ENCODE measurements at places on chromosomes 13 and 19.
A peak's percentile ranks its signal among the peaks of the same experiment; 100 is the strongest.

DNA sequence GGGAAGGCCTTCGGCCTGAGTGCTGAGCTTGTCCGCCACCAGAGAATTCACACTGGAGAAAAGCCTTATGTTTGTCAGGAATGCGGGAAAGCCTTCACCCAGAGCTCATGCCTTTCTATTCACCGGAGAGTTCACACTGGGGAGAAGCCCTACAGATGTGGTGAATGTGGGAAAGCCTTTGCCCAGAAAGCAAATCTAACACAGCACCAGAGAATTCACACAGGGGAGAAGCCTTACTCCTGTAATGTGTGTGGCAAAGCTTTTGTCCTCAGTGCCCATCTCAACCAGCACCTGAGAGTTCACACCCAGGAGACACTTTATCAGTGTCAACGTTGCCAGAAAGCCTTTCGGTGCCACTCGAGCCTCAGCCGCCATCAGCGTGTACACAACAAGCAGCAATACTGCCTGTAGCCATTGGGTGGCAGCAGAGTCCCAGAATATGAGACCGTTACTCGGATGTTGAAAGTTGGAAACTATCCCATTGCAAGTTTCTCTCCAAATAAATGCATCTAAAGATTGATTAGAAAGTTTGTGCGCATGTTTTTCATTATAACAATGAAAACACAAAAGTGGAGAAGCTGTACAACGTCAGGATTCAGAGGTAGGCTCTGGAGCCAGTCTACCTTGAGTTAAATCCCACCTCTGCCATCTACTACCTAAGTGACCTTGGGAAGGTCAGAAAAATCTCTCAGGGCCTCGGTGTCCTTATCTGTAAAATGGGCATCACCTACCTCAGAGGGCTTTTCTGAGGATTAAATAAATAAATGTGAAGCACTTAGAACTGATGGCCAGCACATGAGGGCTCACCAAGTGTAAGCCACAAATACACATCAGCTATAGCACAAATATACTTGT, 21.1 kb downstream of the ZNF473 start:
- DNase-seq: peak; percentile 8

GRCh38 chr19:39032063-39032918, at the start of gene FBXO27:
TSS of gene FBXO27 (minus strand) at chr19:39032549. CDS start at chr19:39032227, 322 bp downstream.
- peak; percentile 34 for DNase-seq

DNA sequence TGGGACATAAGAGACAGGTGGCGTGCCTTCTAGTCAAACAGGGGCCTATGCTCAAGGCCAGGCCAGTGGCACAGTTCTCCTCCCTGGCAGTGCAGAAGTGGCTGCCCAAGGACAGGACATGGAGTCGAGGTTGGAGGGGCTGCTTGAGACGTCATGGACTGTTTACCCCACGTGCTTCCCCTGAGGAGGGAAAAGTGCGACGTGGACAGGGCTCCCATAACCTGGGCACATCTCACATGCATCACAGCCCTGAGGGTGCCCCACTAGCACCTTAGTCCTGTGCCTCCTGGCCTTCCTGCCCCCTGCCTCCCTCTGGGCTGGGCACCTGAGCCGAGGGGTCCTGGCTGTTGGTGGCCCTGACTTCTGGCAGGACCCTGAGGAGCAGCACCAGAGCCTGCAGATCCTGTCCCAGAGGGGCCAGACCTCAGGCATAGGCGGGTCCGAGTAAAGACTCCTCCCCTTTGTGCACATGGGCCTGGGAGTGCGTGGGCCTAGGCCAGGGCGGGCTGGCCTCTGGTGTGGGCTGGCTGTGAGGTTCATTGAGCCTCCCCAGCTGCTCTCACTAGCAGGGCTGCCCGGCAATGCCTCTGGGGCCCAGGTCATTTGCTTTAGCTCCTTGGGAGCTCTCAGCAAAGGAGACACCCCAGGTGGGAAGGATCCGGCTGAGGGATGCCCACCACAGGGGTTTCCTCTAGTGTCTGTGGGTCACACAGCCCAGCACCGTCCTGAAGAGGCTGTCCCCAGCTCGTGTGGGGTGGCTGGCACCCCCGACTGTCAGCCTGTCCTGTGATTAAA, 65.7 kb downstream of the CEBPG start:
- DNase-seq: no peak

- peak; percentile 28 for DNase-seq
Measured at GRCh38 chr19:51131780-51132680, 7.3 kb downstream of the SIGLEC9 start.

- DNase-seq: no peak
Measured at GRCh38 chr19:46132508-46133100, 8.1 kb upstream of the IGFL3 start.

DNA sequence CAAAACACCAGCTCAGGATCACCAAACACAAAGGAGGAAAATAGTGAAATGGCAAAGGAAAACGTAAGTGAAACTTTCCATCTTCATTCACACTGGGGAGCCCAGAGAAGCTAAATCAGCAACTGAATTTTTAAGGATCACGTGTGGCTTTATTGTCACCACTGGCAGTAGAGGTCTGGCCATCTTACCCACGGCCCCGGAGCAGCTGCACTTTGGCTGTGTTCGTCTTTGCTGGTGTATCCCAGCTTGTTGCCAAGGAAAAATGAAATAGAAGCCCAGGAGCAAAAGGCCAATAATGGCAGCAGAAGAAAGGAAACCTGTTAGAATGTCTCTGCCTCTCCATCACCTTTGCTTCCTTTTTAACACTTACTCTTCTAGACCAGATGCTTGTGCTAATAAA, 274.7 kb downstream of the FOXO1 start:
- DNase-seq: no peak

GRCh38 chr19:5507065-5507909, 52.1 kb downstream of the ZNRF4 start:
- no peak for DNase-seq

GRCh38 chr13:51269039-51269438, 46.8 kb downstream of the FAM124A start:
- no peak for DNase-seq

GRCh38 chr13:45527699-45528462, 63.1 kb downstream of the COG3 start:
- DNase-seq: no peak

- DNase-seq: no peak
Measured at GRCh38 chr13:23583491-23583890, 13.3 kb downstream of the TNFRSF19 start.

GRCh38 chr13:75512253-75512652, 25.4 kb downstream of the COMMD6 start:
- DNase-seq: no peak

DNA sequence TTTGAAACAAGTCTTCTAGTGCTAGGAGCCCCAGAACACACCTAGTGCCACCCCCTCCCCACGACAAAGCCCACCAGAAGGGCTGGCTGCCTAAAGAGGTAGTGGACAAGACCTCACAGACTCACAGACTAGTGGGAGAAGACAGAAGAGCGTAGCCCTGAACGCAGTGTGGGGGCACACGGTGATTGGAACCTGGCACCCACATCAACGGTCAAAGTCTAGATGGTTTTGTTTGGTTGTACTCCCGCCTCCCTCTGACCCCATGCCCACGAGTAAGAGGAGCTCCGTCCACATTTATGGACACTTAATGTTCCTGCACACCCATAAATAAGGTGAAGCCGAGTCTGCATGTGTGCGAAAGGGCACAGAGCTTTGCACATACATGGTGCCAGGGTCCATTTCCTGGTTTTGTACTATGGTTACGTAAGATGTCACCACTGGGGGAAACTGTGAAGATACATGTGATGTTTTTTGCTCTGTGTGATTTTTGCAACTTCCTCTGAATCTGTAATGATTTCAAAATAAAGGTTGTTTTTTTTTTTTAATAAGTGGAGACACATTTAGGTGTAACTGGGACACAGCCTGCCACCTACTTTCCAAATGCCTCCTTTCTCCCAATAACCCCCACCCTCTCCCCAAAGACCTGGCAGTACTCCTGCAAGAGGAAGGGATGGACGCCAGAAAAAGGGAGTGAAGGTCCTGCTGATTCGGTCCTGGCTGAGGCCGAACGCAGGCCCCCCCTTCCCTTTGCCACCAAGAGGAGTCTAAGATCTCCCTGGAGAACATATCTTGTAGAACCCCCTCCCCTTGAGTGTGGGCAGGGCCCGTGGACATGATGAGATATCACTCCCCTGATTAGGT, 72.8 kb downstream of the GNG7 start:
- DNase-seq: no peak

GRCh38 chr13:106161146-106161545, 374.3 kb downstream of the EFNB2 start:
- DNase-seq: no peak

GRCh38 chr19:57363688-57364181, 384 bp downstream of the TRAPPC2B start:
- DNase-seq: no peak

- DNase-seq: no peak
Measured at GRCh38 chr13:68099631-68100030, 869.5 kb upstream of the PCDH9 start.

DNA sequence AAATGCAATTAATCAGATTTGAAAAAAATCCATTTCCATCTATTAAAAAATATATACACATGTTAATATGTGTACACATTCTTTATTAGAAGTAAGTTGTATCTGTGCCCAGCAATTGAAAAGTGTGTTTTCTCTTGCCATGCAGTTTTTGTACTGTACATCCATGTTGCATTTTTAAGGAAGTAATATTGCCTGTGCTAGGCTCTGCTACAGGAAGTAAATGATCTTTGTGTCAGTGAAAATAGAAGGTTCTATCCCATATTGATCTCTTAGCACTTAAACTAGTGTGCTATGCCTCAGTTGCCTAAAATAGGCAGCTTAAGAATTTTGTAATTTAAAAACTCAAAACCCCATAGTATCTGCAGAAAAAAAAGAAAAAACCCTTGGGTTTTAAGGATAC, 122.5 kb downstream of the CDK8 start:
- no peak for DNase-seq

GRCh38 chr19:33298146-33298911, 4.0 kb downstream of the CEBPA start:
- no peak for DNase-seq

- DNase-seq: no peak
Measured at GRCh38 chr19:13838435-13839129, 38.4 kb upstream of the NANOS3 start.

- no peak for DNase-seq
Measured at GRCh38 chr19:42420055-42420544, 7.1 kb downstream of the LIPE start.

DNA sequence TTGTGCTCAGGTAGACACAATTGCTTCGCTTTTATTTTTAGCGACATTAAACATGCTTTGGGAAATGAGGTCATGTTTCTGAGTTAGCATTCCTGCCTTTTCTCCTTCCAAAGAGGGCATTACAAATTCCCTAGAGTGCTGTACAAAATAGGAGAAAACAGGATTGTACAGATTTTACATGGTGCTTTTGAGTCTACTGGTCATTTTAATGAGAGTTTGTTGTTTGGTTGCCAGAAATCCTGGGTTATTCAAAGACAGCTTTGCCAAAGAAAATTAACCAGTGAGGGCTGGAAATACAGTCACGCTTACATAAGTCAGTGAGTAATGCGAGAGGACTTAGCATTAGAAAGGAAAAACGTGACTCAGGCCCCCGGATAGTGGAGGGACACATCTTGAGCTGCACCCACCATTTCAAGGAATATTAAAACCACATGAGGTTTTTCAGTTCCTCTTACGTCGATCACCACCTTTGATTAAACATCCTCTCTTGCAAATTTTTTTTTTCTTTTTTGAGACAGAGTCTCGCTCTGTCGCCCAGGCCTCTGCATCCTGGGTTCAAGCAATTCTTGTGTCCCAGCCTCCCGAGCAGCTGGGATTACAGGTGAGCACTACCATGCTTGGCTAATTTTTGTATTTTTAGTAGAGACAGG, 55.4 kb downstream of the SACS start:
- no peak for DNase-seq

DNA sequence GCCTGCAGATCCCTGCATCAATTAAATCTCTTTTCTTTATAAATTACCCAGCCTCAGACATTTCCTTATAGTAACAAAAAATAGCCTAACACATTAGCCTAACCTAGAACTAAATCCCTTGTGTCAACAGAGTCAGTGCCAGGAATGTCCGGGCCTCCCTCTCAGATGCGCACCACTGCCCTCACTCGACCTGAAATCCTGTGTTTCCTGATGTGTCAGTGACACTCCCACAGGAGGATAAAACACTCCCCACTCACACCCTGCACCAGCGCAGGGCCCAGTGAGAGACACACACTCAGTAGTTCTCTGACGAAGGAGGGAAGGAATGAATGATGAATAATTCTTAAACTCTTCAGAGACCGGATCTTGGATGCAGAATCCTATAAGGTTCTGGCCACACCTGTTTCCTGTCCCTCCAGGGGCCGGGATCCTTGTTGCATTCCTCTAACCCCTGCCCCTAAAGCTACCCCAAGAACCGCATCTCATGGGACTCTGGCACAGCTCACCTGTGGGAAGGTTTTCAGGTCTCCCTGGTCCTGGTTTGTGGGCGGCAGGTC, 3.1 kb downstream of the CEACAM3 start:
- DNase-seq: no peak

- DNase-seq: no peak
Measured at GRCh38 chr13:40390401-40390916, 276.0 kb downstream of the FOXO1 start.

- DNase-seq: peak; percentile 66
Measured at GRCh38 chr19:35033067-35034004, 3.1 kb downstream of the SCN1B start.

DNA sequence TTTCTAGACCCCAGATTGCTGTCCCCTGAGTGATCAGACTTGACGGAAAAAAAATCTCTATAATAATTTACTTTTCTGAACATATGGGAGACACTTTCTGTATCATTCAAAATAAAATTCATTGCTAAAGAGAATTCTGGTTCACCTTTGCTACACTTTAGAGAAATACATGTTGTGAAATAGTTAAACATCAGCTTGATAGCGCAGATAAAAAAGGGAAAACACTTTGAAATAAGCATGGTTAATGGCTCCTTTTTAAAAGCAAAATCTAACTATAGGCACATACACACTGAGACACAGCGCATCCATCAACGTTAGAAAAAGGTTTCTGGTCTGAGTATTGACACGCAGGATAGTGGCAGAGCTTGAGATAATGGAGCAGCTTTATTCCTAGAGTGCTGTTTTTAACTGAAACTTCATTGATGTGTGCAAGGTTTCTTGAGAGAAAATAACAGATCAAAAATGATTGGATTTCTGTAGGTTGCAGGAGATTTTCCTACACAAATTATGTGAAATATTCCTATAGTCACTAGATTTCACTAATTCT, 341.2 kb downstream of the MZT1 start:
- no peak for DNase-seq

GRCh38 chr13:38308736-38309135, 40.9 kb upstream of the UFM1 start:
- no peak for DNase-seq

DNA sequence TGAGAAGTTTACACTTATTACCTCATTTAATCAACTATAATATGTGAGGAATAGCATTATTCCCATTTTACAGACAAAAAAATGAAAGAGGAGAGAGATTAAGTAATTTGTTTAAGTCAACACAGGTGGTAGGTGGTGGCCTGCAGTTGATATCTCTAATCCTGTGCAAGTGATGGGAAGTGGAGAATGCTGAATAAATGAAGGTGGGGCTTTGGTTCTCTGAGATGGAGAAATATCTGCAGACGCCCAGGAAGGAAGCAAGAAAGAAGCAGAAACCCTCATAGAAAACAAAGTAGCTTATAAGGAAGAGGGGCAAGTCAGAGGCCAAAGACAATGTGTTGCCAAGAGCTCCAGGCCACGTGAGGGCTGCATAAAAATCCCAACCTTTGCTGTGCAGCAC, 274.3 kb downstream of the NHLRC3 start:
- no peak for DNase-seq

Data from NCI-H524 (cell line).